ENCODE measurements at places on chromosomes 2 and 18. TPM values are rescaled to one million over a fixed set of nuclear protein-coding genes. Genes with fewer than 3 reads are reported as not detected.

DNA sequence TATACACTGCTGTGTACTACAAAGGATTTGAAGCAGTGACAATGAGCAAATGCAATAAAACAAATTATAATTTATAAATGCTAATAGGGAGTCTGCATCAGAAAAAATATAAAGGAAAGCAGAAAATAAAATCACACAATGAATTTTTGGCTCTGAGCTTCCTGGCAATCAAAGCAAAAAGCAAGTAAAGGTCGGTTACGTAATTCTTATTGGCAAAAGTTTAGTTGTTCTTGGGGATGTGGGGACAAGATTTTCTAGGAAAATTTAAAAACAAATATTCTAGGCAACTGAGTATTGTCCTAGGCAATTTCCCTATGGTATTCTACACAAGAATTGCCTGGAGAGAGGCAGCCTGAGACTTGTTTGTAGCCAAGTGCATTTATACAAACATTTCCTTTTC, 1.8 kb downstream of the ORC2 start:
- no peak for DNase-seq

DNA sequence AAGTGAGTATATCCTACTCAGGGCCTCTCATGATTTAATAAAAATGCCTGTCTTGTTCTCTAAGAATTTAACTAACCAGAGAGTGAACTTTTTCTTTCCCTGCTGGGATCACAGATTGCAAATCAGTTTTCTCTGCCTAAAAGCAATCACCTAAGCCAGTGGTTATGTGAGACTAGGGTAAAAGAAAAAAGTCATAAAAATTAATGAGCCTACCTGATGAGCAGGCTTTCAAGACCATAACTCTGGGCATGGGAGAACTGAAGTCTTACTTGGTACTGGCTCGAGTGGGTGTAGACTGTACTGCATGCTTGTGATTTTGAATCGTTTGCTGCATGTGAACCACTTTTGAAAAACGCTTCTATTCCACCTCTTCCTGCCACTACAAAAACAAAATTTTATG, 1677.0 kb upstream of the LRRTM1 start:
- DNase-seq, result no peak

EIF5B gene
- 32.5 TPM for total RNA-seq

EFHD1 gene
- 3.4 TPM for total RNA-seq

GNAL gene
- 21.2 TPM for total RNA-seq

GKN2 gene
- total RNA-seq, result not detected

PASK gene
- 37.6 TPM for total RNA-seq

DNA sequence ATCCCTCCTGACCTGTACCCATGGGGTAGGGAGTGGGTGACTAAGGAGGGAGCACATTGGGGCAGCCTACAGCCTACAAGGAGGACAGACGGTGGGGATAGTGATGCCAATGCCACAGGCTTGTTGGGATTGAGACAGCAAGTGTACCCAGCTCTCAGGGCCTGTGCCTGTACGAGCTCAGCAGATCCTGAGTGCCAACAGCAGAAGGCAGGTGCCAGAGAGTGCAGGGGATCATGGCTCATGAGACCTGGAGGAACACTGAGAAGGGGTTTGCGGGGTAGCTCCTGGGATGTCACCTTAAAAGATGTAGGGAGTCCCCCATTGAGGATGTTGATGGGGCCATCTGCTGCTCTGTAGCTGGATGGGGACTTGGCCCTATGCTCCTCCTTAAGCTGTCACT, 10.3 kb upstream of the SNED1 start:
- DNase-seq, result no peak

DAPL1 gene
- not detected for total RNA-seq

- DNase-seq, result no peak
Observed at GRCh38 chr2:177728399-177728765, 335.8 kb downstream of the AGPS start.

PHOSPHO2 gene
- 12.2 TPM for total RNA-seq

GRCh38 chr2:236257136-236257535, 7.1 kb downstream of the ASB18 start:
- no peak for DNase-seq

SOX11 gene
- total RNA-seq, result 26.5 TPM

DNA sequence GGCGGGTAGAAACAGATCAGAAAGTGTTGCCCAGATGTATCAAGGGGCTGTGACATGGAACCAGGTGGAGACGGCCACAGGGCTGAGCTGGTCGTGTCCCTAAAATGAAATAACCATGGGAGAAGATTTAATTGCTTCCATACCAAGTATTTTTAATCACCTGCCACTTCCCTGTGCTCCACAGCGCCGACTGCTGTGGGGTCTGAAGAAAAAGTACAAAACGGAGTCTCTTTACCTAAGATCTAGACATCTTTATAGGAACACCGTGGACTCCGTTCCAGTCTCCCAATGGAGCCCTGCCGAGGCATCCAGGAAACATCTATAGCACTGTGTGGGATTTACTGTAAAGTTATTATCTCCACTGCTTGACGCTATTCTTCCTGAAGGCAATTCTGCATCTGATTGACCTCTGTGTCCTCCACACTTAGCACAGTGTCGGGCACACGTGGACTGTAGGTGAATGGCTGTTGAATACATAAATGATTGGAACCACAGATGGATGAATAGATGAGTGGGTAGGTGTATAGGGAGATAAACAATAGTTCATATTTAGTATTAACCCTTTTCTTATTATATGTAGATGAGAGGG, 21.6 kb upstream of the GYPC start:
- DNase-seq, result peak; percentile 63

GRCh38 chr2:16025876-16026640, 85.7 kb downstream of the MYCN start:
- DNase-seq, result no peak

DNA sequence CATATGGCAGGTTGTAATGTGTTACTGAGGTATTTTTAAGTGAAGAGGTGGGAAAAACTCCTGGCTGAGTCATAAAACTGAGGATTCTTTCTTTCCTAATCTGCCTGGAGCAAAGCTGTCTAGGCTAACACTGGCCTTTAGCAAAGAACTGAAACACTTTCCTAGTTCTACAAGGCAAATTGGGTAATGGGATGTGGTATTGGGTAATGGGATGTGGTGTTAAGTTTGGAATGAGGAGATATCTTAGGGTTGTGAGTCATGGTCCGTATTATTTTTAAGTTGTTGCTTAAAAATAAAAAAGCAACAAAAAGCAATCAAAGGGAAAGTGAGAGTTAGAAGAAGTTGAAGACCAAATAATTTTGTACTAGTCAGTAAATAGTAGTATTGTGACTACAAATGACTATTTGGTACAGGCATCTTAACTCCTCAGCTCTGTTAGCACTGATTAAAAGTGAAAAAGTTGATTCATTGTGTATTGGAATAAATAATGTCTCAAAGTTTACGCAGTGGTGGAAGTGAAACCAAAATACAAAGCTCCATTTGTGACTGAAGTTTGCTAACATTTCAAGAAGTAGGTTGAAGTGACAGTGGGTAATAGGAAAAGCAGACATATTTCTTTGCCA, 216.8 kb downstream of the CAMKMT start:
- no peak for DNase-seq

DNA sequence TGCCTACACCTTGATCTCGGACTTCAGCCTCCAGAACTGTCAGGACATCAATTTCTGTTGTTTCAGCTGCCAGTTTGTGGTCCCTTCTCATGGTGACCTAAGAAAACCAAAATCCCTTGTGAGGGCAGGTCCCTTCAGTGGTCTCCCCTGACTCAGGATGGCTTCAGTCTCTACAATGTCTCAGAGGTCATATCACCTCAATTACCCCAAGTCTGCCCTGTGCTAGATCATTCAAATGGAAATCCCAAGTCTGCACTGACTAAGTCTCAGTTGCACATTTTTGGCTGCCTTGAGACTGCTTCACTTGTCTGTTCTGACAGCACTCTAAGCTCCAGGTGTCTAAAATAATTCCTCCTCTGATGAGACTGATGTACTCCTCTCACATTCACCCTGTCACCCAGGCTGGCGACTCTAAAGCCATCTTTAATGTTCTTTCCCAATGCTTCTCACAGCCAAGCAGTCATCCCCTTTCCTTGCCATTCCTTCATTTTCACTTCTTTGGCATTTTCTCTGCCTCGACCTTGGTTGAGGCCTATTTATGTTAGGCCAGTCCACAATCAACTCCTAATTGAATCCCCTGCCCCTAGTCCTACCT, 470.8 kb downstream of the DLGAP1 start:
- DNase-seq, result no peak

DNA sequence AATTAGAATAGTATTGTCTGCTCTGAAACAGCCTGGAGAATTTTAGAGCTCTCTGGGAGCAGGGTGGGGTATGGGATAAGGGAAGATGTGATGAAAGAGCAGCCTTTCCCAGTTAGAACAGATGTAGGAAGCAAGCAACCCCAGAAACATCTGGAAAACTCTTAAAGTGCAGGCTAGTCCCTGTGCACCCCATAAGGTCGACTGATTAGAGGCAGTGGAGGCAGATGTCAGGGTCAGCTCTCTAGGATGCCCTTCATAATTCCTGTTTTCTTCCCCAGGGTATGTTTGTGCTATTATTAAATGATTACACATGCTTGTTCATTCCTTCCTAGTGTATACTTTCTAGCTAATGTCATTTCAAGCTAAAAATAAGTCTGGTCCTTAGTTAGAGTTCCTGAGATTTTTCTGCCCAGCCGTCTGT, 41.7 kb downstream of the PTPRM start:
- DNase-seq, result no peak

DLGAP1 gene
- total RNA-seq, result 59.5 TPM

DNA sequence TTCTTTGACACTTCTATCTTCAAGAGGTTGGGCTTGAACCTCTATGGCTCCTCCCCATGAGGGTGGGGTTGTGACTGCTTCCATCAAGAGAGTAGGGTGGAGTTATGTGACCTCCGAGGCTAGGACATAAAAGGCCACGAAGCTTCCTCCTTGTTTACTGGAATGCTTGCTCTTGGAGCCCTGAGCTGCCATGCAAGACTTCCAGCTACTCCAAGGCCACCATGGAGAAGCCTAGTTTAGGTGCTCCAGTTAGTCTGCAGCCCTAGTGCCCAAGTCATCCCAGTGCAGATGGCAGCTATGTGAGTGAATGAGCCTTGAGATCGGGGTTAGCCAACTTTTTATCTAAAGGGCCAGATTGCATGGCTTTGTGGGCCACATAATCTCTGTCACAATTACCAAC, 2.4 kb upstream of the MERTK start:
- DNase-seq, result peak; percentile 56

DNA sequence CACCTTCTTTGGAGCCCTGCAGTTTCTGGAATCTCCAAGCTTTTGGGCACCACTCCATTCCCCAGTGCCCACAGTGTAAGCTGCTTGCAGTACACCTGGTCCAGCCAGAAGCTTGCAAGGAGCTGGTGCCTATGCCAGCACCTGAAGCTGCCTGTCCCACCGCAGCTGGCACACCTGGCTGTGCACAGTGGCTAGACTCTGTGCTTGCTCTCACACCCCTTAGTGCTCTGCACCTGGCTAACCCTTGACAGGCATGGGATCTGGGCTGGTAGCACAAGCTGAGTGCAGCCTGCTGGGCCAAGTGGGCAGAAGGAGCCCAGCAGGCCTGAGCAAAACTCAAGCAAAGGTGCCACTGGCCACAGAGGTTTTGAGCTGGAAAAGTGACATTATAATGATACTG, 183.8 kb upstream of the MC4R start:
- DNase-seq, result no peak

DSC3 gene
- total RNA-seq, result 2.1 TPM

IL1R2 gene
- not detected for total RNA-seq

TMX3 gene
- total RNA-seq, result 51.5 TPM

VSNL1 gene
- 102 TPM for total RNA-seq

DNA sequence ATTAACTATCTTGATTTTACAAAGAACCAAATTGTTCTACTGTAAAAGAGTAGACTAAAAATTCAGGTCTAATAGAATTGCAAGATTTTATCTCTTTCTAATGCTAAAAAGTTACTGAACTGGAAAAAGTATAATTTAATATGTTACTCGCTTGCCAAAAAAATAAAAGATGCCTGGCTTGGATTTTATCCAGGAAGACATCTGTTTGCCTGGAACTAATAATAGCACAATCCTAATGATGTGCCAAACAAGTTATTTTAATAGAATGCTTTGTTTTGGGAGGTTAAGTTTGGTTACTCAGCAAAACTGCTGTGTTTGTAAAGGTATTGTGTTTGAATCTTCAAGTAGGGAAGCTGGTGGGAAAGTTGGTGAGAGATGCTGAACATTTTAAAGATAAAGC, 19.4 kb upstream of the ZSWIM2 start:
- no peak for DNase-seq

IL36RN gene
- not detected for total RNA-seq

DNA sequence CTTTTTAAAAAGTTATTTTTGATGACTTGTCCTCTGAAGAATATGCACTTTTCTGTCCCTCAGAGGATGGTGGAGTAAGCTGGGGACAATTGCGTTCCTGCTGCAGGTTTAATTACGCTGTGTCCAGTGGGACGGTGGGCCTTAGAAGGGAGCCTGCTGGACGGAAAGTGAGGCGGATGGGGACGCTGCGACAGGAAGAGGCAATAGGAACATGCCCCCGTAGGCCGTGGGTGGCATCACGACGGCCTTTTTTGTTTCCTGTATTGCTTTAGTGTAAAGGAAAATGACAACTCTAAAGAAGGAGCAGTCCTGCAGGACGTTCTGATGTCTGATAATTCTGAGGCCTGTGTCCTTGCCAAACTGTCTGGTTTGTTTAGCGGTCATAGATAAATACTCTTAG, 121.6 kb downstream of the NFATC1 start:
- peak; percentile 43 for DNase-seq

DNA sequence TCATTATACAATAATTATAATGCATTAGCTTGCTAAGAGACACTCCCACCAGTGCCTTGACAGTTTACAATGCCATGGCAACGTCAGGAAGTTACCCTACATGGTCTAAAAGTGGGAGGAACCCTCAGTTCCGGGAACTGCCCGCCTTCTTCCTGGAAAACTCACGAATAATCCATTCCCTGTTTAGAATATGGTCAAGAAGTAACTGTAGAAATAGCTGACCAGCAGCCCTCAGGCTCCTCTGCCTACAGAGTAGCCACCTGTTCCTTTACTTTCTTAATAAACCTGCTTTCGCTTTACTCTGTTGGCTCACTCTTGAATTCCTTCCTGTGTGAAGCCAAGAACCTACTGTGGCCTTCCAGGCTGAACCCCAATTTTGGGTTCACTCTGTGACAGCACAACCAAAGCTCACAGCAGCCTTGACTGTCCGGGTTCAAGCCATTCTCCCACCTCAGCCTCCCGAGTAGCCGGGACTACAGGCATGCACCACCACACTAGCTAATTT, 20.0 kb upstream of the PTPN2 start:
- DNase-seq, result no peak

- DNase-seq, result no peak
Observed at GRCh38 chr2:172697296-172697695, 38.3 kb upstream of the RAPGEF4 start.

All from GM23338 (cell line).